Activated T-cell treated with anti-CD3 and anti-CD28 coated beads, Interleukin-2, amount 50 U/mL, for 48 hours (primary cell): ENCODE measurements at places on chromosomes 12 and 14.
A peak's percentile ranks its signal among the peaks of the same experiment; 100 is the strongest.

GRCh38 chr12:96824838-96825236, 82.2 kb upstream of the NEDD1 start:
- DNase-seq = no peak

GRCh38 chr14:79580414-79580813, 630.9 kb downstream of the DIO2 start:
- no peak for DNase-seq

- DNase-seq = peak; percentile 25
Measured at GRCh38 chr14:104390941-104391901, 188.3 kb upstream of the C14orf180 start.

DNA sequence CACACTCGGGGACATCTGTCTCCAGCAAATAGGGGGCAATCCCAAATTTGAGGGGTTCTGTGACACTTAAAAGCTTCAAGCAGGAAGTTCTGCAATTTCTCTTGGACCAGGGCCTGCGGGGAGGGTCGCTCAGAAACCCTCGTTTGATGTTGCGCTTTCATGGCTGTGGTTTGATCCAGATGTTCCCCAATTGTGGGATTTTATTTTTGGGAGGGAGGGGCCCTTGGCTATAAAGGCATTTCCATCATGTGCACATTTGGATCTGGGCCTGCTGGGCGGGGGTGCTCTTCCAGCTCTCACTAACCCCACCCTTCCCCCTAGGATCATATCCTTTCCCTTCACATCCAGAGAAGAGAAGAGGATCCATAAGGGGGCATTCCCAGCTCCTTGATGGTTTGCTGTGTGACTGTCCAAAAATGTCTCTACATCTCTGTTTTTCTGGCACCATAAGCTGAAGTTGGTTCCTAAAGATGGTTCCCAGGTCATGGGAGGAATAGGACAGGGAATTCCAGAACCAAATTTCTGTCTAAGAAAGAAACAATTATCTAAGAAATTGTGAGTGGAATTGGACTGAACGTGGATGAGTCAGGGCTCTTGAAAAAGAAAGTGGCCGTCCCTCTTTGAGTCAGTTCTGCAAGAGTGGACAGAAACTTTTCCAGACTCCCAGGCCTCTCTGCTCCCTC, 47.2 kb downstream of the SMUG1 start:
- DNase-seq = no peak

- no peak for DNase-seq
Measured at GRCh38 chr12:4089121-4089606, 184.4 kb upstream of the CCND2 start.

DNA sequence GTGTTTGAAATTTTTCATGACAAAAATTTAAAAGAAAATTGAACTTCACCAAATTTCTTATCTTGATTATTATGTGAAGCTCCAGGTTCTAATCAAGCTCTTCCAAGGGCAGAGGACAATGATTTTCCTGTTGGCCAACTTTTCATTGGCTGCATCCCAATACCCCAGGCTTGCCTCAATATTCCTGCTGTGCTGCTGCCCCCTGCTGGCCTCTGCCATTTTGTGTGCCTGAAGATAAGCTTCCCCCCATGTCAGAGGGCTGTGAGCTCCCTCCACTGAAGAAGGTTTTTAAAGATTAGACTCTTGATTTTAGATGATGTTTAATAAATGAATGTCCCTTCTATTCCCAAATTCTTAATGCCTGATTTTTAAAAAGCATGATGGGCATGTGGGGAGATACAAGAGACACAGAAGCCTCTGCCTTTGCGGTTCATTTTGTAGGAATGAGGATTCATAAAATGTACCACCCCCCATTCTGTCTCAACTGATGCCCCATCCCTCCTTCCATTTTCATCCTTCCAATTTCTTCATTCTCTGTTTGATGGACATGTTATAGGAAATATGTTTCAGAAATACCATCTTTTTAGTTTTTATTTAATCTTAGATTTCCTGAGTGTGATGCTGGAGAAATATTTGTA, 76.7 kb upstream of the RGS6 start:
- peak; percentile 76 for DNase-seq
